ENCODE measurements at places on chromosomes 13 and 19.

DNA sequence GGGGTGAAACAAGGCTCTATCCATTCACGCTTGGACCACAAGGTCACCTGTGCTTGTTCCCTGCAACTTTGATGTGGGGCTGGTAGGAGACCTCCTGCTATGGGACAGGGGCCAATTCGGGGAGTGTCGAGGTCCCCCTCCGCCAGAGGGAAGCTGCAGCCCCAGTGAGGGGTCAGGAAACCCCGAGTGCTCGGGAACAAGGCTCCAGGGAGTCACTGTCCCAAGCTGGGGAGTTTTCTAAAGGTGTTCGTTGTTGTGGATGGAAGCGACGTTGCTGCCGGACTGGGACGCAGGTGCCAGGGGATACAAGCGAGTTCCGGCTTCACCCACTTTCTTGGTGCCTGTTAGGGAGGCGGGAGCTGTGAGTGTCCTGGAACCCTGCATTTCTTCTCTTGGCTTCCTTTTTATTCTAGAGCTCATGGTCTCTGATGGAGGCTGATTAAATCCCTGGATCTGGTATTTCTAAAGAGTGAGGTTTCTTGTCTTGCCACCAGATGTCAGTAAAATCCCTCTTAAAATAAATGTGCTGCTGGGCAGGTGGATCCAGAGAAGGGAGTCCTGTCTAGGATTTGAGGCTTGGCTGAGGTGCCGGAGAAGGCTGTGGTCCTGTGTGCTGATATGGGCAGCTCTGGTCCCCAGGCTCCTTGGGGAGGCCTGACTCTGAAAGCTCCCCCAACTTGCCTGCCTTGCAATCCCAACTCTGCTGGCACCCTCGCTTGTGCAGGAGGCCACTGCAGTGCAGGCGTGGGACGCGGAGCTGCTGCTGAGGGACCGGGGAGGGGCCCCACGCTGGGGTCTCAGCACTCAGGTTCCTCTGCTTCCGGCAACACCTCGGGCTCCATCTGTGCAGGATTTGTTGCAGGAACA is 153.9 kb downstream of the TEX29 start:
- DNase-seq = no peak

DNA sequence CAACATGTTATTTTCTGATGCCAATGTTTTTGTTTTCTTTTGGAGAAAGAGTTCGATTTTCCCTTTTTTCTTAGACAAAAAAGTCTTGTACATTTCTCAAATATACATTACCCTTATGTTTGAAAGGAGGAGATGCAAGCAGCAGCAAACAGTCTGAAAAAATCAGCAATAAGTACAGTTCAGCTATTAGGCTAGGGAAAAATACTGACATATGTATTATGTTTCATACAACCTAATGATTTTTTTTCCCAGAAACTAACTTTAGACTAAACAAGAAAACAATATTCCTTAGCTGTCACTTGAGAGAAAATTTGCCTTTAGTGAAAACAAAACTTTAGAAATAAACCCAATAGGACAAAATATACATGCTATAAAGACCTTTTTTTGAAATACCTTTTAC is 1223.5 kb downstream of the SLITRK1 start:
- no peak for DNase-seq

DNA sequence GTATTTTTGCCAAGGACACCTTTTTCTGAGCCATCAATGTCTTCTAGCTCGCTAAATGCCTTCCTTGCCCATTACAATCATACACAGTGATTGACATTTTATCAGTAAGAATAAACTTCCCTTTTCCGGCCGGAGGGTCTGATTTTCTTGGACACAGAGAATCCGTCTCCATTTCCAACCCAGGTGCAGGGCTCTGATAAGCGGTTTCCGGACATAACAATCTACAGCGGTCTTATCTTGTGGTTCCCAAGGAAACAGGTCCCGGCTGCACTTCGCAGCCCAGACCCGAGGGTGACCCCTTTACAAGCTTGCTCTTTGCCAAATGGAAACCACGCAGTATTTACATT is 5.1 kb upstream of the ZNF77 start:
- no peak for DNase-seq

- no peak for DNase-seq
Observed at GRCh38 chr13:44237276-44237767, 136.3 kb upstream of the SERP2 start.

DNA sequence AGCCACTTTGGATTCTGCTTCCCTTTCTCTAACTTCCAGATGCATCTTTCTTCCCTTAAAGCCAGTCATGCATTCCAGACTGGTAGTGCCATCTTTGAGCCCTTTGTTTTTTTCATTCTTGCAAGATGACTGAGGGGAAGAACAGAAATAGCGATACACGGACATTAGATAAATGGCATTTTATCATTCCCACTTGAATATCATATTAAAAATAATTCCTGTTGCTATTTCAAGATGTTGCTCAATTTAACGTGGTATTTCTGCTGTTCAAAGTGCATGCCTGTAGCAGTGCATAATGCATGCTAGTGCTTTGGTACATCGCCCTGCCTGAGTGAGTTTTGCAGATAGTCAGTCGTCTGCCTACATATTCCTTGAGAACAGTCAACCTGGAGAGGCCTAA is 140.6 kb upstream of the FRY start:
- no peak for DNase-seq

Data from breast epithelium (tissue), 4 donors.